ENCODE measurements at places on chromosomes 6 and 20.
A peak's percentile ranks its signal among the peaks of the same experiment; 100 is the strongest.

GRCh38 chr6:117840541-117840983, 66.5 kb upstream of the SLC35F1 start:
- DNase-seq: no peak

DNA sequence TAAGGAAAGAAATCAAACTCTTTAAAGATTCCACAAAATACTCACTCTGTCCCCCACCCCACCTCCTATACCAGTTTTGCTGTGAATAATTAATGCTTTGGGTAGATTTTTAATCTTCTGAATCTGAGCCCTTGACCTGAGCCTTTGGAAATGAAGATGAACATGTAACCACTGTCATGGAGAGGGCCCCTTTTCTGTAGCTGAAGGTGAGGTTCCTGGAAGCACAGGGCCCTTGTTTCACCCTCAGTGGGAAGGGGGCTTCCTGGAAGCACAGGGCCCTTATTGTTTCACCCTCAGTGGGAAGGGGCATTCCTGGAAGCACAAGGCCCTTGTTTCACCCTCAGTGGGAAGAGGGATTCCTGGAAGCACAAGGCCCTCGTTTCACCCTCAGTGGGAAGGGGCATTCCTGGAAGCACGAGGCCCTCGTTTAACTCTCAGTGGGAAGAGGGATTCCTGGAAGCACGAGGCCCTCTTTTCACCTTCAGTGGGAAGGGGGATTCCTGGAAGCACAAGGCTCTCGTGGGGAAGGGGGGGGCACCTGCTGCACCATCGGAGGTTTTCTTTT, 75.7 kb downstream of the DACT2 start:
- no peak for DNase-seq

DNA sequence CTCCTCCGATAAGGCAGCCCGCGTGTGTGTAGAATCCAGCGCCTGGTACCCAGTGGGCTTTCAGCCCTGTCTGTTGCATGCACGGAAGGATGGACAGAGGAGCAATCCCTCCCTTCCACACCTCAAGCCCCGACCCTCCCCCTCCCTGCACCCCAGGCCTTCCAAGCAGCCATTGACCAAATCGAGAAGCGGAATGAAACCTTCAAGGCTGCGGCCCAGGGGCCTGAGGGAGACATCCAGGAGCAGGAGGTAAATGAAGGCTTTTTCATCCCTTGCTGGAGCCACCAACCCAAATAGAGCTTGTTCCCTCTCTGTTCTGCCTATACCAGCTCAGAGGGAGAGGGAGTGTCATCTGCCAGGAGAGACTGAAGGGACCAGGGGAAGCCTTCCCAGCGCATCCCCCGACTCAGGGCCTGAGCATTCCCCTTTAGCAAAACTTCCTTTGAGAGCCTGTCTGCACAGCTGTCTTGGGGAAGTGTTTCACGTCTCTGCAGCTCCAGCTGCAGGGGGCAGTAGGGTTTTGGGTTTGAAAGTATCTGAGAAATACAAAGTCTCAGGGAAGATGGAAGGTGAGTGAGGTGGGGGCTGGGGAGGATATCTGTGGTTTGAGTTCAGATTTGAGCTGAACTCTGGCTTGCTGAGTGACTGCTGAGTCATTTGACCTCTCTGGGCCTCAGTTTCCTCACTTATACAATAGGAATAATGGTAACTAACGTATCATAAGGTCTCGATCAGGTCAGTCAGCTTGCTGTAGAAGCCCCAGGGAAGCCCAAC, 16.1 kb downstream of the FGD2 start:
- DNase-seq: peak; percentile 54

- DNase-seq: no peak
Observed at GRCh38 chr6:90495216-90495817, 91.6 kb downstream of the MAP3K7 start.

DNA sequence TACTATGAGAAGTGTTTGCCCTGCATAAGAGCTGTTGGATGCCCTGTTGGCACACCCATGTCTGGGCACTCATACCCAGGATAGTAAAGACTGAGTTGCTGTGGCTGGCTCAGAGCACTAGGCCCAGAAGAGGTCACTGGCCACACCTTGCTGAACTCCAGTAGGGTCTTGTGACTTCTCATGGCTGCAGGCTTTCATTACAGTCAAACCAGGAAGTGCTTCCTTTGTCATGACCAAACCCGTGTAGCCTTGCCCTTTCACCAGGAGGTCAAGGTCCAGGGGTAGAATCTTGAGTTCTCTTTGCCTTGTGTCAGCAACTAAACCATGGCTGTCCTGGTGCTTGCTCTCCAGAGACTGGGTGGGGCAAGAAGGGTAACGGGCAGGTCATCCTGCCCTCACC, 49.5 kb downstream of the CD164 start:
- no peak for DNase-seq

DNA sequence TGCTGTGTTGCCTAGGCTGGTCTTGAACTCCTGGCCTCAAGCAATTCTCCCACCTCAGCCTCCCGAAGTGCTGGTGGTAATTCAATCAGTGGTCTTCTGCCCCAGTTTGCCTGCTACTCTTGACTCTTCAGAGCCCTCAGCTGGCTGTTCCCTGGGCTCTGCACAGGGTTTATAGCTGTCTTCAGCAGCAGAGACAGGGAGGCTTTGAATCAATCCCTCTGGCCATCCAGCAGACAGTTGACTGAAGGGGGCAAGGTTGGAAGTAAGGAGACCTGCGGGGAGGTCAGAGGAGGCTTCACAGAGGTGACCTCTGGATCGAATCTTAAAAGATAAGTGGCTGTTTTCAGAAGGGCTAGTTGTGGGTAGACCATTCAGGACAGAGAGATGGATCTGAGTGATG, 26.0 kb upstream of the KIF3B start:
- no peak for DNase-seq

GRCh38 chr6:82246802-82247504, 591 bp downstream of the IBTK start:
- no peak for DNase-seq

DNA sequence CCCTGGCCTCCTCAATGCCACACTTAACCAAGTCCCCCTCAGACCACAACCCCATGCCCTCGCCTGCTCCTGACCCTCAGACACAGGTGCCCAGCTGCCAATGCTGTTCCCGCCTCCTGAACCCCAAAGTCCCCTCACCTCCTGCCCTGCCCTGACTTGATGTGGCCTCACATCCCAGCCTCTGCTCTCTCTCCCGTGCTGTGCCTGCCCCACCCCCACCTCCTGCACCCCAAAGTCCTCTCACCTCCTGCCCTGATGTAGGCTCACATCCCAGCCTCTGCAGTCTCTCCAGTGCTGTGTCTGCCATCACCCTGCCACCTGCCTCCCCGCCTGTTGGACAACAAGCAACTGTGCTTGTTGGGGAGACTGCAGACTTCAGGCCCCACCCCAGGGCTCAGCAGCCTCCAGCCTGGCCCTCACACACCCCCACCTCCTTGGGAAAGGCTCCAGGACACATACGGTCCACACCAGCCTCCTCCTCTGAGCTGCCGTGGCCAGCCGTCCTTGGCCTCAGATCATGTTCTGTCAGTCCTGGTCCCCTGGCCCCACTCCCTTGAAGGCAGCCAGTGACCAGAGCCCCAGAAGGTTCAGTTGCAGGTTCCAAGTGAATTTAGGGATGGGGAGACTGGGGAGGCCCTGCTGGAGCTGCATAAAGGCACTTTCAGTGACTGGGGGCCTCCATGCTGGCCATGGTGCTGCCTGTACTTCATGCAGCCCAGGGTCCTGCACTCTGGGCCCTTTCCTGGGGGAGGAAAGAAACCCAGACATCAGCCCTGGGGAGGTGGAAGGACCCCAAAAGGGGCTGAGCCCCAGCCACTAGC, 28.4 kb downstream of the YTHDF1 start:
- DNase-seq: no peak

DNA sequence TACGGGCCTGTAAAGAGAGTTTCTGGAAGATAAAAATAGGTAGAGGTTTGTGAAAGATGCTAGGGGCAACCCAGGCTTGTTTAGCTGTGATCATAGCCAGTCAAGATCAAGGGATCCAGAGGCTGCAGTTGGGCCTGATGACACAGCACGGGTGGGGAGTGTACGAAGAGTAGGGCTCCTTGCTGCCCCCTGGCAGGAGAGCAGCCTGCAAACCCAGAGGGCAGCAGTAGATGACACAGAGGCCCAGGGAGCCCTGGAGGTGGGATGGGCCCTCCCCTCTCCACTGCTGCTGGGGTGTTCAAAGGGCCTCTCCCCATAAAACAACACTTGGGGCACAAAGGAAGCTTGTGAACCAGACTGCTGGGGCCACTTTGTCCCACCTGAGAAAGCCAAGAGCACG, 47.2 kb downstream of the VEGFA start:
- DNase-seq: no peak

- DNase-seq: no peak
Observed at GRCh38 chr20:38211200-38212097, 46.4 kb upstream of the TGM2 start.

DNA sequence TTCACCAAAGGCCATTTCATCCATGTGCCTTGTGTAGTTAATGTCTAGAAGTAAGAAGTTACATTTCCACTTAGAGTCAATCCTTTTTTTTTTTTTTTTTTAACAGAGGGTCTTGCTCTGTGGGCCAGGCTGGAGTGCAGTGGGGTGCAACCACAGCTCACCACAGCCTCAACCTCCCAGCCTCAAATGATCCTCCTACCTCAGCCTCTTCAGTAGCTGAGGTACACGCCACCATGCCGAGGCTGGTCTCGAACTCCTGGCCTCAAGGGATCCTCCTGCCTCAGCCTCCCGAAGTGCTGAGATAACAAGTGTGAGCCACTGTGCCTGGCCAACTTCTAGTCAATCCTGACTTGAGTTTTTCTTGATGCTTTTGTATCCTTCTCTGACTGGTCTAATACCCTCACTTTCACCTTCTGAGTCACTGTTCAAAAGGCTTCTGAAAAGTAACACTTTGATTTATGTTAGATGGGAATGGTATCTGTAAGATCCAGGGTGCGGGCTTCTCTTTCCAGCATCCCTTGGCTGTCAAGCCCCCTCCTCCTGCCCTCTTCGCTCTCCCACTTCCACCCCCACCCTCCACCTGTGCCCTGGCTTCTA, 22.1 kb downstream of the TRAM2 start:
- no peak for DNase-seq

DNA sequence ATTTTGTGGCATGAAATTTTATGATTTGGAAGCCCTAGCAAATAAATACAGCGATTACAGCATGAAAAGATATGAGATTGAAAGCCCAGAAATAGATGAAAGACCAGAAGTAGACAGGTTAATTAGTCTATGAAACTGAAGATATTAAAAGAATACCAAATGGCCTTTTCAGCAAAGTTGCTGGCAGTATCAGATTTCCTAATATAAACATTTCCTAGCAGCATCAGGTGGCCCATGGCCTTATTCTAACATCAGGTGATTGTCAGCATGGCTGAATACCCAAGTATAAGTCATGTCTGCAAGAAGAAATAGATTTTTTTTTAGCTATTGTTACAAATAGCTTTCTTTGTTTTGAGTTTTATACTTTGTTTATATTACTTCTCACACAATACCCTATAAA, 93.2 kb downstream of the CLVS2 start:
- no peak for DNase-seq

DNA sequence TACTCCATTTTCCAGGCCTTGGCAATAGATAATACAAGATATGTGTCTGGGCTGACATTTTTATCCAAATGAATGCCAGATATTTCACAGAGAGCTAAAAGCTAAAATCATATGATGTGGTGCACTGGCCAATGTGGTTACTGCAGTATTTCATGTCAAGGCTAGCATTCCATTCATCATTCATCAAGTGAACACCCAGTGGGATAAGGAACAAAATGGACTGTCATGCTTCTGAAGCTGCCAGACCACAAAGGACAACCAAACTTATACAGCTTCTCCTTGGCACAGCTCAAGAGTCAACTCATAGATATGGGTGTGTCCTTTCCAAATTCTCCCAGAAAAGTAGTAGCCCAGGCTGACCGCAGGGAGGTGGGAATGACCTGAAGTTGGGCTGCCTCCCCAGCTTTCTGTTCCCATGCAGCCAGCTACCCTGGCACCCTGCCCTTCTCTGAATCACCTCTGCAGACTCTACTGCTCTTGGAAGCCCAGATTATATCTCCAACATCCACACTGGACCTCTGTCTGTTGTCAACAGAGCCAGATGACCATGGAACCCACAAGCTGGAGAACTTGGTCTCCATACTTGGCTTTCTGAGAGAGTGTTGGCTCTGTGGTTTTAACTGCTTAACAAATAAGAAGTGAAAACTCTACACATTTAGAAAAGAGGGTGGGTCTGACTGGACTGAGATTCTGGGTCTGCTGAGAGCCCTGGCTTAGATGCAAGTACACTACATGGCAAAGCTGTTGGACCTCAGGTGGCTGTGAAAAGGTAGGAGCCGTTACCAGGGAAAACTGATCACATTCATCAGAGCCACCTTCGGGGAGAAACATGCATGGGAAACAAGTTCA, 122.8 kb downstream of the ALDH8A1 start:
- no peak for DNase-seq

- DNase-seq: no peak
Observed at GRCh38 chr20:2879146-2879545, 5.9 kb downstream of the PTPRA start.

DNA sequence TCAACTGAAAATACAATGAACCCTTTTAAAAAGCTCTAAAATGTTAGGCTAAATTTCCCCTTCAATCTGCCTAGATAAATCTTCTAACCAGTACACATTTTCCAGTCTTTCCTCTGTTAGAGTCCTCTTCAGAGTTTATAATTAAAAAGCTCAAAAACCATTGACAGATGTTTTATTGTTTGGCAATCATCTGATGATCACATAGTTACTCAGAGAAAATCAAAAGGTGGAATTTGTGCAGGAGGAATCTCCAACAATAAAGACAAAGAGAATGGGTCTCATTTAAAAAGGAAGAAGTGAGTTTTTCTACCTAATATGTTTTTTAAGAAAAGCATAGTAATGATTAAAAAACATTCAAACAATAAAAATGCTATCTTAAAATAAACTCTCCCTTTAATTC, 3.1 kb downstream of the TRAPPC3L start:
- DNase-seq: no peak

- no peak for DNase-seq
Observed at GRCh38 chr6:111329882-111330633, 153.0 kb downstream of the REV3L start.

DNA sequence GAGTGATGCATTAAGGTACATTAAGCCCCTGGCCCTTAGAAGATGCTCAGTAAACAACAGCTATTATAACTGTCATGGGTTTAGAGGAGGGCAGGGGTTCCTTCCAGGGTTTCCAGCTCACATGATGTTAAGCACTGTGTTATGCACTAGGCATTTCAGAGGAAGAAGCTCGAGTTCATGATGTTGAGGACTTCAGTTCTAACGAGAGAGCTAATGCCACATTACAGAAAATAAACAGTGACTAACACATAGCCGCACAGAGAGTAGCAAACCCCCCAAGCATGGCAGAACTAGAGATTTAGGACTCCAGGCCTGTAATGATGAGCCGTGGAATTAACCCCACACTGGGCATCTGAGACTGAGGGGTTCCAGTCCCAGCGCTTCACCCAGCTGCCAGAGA, 105.2 kb downstream of the UNC5CL start:
- no peak for DNase-seq

Data from activated CD4-positive, alpha-beta T cell treated with anti-CD3 and anti-CD28 coated beads for 24 hours (primary cell).